ENCODE measurements at places on chromosomes 1 and 21.
A peak's percentile ranks its signal among the peaks of the same experiment; 100 is the strongest.

- no peak for DNase-seq
Measured at GRCh38 chr1:227174164-227174563, 144.1 kb downstream of the CDC42BPA start.

DNA sequence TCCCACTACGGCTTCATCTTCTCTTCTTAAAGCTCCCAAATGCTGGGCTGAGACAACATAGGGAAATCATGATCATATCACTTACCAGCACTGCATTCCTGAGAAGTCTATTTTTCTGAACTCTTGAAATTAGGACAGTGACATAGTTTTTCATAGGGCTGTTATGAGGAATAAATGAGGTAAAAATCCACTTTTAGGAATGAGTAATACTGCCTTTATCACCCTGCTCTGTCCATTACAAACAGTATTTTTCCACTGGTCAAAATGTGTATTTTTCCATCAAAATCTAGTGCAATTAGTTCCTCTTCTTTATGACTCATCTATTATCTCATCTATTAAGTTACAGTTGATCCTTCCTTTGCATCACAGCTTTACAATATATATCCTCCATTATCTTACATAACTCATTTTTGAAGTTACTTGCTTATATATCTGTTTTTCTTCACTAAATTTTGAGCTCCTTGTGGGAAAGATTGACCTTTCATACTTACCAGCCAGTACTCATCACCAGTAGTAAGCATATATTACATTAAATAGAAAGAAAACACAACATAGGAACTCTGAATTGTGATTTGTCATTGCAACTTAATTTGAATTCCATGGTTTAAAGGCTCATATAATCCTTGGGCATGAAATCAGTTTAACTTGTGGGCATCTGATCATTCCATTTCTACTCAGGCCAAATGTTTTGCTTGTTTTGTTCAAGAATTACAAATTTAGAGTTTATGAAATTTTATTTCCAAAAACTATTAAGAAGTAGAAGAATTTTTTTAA is 37.1 kb downstream of the PRRX1 start:
- DNase-seq, result no peak

DNA sequence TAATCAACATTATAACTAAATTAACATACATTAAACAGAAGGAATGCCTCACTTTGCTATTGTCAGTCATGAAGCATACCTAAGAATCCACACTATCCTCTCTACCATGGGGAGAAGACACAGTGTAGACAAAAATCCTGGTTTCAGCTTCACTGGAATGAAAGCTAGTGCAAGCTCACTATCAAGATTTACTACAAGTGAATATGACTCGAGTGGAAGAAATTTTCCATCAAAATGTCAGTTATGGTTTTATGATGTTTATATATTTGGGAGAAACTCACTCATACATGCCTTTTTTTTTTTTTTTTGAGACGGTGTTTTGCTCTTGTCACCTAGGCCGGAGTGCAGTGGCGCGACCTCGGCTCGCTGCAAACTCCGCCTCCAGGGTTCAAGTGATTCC is 424.3 kb downstream of the KCNT2 start:
- no peak for DNase-seq

DNA sequence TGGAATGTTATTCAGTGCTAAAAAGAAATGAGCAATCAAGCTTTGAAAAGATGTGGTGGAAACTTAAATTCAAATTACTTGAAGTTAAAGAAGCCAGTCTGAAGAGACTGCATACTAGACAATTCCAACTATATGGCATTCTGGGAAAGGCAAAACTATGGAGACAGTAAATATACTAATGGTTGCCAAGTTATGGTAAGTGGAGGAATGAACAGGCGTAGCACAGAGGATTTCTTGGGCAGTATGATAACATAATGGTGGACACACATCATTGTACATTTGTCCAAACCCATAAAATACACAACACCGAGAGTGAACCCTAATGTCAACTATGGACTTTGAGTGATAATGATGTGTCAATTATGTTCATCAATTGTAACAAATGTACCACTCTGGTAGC is 21.1 kb upstream of the SELP start:
- no peak for DNase-seq

- DNase-seq, result no peak
Measured at GRCh38 chr1:103527331-103527730, 1.8 kb downstream of the RNPC3 start.

DNA sequence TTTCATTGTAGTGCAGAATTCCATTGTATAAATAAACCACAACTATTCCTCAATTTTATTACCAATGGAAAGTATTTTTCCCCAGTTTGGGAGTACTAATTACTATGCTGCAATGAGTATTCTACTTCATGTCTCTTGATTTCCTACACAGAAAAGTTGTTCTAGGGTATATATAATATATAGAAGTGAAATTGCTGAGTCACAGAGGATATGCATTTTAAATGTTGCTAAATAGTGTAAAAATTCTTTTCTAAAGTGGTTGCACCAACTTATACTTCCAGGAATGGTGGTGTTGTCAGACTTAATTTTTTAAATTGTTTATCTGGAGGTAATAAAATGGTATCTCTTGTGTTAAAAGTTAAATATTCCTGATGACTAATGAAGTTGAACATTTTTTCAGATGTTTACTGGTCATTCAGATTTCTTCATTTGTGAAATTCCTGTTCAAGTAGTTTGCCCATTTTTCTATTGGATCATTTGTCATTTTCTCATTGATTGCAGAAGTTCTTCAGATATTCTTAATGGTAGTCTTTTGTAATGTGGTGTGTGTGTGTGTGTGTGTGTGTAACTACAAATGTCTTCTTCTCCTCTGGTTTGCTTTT is 19.1 kb upstream of the MYOG start:
- DNase-seq, result no peak

DNA sequence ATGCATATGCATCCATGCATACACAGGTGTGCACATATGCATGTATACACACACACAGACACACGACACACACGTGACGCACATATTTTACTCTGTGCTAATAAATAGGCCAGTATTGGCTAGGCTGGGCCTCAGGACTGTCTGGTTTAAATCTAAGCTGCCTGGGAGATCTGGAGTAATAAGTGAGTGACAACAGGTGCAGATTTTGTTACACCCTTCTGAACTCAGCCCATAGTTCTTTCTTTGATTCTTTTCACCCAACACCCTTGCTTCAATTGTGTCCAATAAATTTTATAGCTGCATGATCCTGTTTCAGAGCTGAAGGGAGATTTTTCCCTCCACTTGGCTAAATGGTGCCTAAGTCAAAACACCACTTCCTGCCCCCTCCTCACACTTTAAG is 132.8 kb downstream of the FGGY start:
- DNase-seq, result no peak

GRCh38 chr1:114986286-114986685 is 43.3 kb upstream of the TSHB start:
- no peak for DNase-seq

- no peak for DNase-seq
Measured at GRCh38 chr21:41600116-41600515, 92.2 kb upstream of the TMPRSS2 start.

GRCh38 chr1:184036517-184036949 is 995 bp downstream of the COLGALT2 start:
- no peak for DNase-seq

GRCh38 chr1:158989424-158989823 is 20.3 kb upstream of the IFI16 start:
- no peak for DNase-seq

GRCh38 chr1:97508653-97509218 is 412.1 kb downstream of the DPYD start:
- DNase-seq, result no peak

- DNase-seq, result no peak
Measured at GRCh38 chr1:19178734-19179398, 31.2 kb downstream of the UBR4 start.

DNA sequence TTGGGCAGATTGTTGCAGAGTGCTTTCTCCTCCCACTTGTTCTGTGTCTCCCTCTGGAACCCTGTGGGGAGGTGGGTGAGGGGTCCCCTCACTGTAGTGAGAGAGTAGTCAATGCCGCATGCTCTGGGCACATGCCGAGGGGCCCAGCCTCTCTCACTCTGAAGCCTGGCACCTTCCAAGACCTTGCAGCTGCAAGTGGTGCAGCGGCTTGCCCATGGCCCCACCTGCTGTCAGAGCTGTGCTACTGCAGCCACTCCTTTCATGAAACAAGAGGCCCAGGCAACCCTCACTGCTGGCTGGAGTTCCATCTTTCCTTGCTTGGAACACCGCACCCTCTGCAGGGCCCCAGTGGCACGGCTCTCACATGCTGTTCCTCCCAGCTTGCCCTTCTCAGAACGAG is 58.4 kb upstream of the COL6A1 start:
- DNase-seq, result peak; percentile 84

DNA sequence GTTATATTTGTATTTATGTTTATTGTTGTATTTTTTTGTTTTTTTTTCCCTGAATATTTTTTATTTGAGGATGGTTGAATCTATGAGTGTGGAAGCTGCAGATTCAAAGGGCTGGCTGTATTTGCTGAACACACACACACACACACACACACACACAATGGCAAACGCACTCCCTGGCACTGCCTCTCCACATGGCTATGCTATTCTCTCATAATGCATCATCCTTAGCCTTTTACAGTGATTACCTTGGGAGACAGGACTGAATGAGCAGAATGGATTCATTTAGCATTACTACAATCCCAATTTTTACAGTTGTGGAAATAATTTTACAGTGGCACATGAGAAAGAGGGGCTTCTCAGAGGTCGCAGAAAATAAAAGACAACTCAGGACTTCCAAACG is 390.1 kb downstream of the PCP4 start:
- DNase-seq, result no peak

DNA sequence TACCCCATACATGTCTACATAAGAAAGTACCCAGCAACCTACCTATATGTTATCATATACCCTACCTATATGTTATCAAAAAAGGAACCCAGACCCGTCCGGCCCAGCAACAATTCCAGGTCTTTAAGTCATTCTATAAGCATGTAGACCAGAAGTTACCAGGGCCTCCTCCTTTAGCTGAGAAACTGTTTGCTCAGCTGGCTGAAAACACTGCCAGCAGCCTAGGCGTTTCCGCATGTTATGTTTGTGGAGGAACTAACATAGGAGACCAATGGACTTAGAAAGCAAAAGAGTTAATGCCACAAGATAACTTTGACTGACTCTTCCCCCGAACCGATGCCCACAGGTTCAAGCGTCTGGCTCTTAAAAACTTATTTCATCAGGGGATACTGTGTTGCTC is 7.1 kb upstream of the ZNF678 start:
- DNase-seq, result no peak

DNA sequence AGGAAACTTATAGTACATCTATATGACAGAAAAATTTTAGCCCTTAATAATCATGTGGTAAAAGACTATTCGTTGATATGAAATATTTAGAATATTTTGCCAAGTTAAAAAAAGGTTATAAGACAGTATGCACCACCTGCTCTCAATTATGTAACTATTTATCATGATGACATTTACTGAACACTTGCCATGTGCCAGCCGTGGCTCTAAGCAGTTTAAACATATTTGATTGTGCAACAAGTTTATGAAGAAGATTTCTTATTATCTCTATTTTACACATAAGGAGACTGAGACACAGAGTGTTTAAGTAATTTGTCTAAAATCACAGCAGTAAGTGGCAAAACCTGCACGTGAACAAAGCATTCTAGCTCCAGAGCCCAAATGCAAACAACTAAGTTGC is 199.3 kb upstream of the JUN start:
- DNase-seq, result no peak

DNA sequence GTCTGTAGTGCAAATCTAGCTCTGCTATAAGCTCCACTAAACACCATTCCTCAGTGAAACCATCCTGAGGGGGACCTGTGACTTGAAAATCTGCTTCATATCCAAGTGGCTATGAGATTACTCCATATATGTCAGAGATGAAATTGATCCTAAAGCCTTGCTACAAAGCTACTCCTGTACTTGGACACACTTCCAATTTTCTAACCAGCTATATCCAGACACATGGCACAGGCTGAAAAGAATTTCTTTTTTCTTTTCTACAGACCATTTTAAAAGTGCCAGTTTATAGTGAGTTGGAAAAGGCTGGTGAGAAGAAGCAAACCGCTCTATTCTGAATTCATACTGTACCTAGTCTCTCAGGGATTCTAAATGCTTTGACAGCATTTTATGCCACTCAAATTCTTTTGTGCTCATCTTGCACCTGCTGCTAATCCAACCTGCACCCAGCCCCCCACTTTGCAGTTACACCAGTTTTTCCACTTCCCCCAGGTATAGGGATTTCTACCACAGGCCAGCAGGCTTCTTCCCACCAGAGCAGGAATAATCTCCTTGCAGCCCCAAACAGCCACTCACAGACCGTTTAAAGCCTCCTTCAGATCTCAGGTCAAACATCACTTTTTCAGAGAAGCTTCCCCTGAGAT is 112.5 kb downstream of the RERE start:
- no peak for DNase-seq

DNA sequence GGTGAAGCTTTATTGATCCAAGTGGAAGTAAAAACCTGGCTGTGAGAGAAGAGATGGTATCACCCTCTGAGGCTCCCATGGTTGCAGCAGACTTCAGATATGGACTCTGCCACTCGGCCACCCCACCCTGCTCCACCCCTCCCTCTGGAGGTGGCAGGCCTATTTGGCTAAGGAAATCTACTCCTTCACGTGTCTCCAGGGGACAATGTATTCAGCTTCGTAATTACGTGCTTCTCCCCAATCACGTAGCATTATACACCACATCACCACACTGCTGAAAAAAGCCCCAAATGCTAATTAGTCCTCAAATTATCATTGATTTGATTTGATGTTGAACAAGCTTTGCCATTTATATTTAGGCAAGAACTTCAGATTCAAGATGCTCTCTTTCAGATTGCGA is 220.7 kb downstream of the OMA1 start:
- DNase-seq, result no peak

DNA sequence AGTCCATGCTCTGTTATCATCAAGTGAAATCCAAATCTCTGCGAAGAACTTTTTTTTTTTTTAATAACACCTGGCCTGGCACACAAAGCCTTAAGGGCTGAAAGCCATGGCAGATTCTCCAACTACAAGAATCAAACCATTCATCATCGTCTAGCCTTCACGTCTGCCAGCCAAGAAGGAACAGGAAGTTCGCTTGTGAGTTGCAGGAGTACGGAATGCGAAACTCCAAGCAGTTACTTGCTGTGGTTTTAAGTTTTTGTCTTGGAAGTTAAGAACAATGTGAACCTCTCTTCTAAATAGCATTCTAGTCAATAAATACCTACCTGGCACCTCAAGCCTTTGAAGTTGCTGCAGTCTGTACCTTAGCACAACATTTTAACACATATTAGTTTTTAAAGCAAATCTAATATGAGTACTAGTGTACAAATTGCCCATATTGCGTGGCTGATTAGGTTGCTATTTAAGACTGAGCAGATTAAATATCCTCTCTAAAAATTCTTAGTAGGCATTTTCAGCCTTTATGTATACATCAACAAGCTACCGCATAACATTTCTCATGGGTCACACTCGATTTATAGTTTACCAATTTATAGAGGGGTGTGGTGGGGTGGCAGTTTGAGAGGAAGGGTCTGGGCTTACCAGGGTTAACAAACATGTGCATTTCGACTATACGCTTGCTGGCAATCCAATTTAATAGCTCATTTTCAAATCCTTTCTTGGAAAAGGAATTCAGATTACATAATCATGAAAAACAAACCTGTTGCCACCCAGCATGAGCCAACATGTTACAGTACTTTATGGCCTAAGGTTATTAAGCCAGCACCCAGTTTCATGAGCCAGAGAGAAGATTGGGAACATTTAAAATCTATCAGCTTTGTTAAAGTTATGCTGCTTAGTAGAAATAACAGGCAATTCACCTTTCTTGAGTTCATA is 22.2 kb upstream of the PTPN14 start:
- no peak for DNase-seq

- DNase-seq, result no peak
Measured at GRCh38 chr1:150577557-150578271, 1.7 kb downstream of the MCL1 start.

- no peak for DNase-seq
Measured at GRCh38 chr1:115023593-115023992, 6.0 kb upstream of the TSHB start.
